ENCODE measurements at places on chromosomes 16 and 17.

DNA sequence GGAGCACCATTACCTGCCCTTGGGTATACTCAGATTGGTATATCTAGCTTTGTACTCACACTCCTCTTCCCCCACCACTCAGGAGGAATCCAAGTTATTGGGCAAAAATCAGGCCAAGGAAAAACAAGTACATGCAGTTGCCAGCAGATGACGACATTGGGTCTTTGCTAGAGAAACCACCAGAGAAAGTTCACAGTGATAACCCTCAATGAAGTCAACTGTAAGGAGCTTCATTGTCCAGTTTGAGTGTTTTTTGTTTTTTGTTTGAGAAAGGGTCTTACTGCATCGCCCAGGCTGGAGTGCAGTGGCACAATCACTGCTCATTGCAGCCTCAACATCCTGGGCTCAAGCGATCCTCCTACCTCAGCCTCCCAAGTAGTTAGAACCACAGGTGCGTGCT, 34.6 kb upstream of the TOX3 start:
- no peak for DNase-seq

DNA sequence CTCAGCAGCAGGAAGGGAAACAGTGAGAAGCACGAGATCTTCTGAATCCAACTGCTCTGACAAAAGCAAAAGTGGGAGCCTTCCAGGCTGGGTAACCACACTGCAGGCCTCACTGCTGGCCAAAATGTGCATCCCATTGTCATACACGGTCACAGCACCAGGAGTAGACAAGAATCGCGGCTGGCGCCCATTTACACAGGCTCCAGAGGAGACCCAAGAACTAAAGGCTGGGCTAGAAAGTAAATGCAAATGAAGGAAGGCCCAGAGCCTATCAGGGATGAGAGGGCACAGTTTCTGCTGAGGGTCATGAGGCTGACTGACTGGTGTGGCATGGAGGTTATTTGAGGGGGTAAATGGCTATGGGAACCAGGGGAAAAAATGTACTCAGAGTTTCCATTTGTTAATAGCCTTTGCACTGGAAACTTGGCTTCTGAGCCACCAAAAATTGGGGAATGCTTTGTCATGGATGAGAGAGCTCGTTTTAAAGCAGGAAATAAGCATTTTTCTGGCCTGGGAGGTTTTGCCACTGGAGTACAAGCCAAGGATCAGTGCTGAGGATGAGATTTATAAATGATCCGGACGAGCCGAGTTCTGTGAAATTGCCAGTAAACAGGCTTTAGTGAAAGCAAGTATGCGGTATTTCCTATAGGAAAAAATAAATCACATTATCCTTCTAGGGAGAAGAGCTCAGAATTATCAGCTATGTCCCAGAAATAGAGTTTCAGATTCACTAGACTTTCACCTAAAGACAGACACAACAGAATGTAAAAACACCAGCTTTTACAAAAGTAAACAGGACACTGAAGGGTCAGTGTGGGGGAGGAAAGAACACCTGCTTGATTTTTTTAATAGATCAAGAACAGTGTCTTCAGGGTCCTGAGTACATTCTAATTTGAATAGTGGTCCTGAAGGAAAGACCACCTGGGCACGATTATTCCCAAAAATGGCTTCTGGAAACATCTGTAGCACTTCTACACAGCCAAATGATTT, 66.9 kb upstream of the GSG1L start:
- peak; percentile 12 for DNase-seq

- no peak for DNase-seq
These were observed 121.8 kb upstream of the MED13 start for GRCh38 chr17:62186841-62187240.

DNA sequence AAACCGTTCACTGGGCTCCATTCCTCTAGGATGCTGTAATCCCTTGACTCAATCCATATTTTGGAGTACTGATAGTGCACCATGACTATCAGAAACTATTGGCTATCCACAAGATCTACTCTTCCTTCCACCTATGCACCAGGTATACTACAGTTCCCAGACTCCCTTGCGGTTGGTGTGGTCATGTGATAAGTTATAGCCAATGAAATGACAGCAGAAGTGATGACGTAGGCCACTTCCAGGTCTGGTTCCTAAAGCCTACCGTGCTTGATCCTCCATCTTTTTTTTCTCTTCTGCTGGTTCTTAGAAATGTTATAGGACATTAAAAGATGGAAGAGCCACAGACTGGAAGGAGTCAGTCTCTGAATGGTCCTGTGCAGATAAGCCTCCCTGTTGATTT, 278.8 kb upstream of the C16orf82 start:
- no peak for DNase-seq

GRCh38 chr17:7627250-7628121, at the start of gene SAT2:
Gene SAT2 (minus strand): TSS chr17:7627821. CDS start chr17:7627635, 186 bp downstream.
- DNase-seq: peak; percentile 93

DNA sequence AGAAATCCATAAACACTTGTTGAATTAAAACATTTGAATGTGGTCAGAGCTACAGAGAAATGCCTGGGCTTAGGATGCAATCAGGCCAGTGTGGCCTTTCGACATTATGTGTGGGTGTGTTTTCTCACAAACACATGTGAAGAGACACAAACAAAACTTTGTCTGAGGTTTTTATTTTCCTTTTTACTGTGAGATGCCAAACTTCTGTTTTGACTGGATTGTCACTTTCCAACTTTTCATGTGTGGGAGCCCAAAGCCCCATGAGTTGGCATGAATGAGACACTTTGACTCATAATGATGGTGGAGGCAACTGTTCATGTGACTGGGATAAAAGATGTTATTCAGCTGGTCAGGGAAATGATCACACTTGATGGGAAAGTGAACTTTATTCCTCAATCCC, 71.9 kb upstream of the GAS7 start:
- DNase-seq: no peak

GRCh38 chr17:36720131-36720530, 118.7 kb downstream of the MRM1 start:
- no peak for DNase-seq

GRCh38 chr17:13581925-13582324, 19.8 kb downstream of the HS3ST3A1 start:
- DNase-seq: no peak

DNA sequence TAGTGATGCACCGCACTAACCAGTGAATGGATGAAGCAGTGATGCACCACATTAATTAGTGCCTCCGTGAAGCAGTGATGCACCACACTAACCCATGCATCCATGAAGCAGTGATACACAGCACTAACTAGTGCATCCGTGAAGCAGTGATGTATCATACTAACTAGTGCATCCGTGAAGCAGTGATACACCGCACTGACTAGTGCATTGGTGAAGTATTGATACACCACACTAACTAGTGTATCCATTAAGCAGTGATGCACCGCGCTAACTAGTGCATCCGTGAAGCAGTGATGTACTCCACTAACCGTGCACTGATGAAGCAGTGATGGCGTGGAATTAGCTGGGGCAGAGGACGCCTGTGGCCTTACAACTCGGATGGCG, 80.6 kb upstream of the NKD1 start:
- DNase-seq: no peak

DNA sequence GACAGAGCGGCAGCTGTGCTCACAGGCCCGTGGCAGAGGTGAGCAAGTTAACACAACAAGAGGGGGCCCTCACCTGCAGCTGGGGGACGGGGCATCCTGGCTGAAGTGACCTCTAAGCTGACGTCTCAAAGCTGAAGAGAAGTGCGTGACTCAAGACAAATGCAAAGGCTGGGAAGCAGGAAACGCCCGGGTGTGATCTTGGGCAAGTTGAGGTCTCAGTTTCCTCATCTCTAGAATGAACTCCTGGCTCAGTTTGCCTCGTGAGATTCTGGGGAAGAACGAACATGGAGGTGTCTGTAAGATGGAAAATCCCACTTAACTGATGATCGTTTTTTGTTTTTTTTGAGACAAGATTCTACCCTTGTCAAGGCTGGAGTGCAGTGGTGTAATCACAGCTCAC, 40.1 kb upstream of the C1QL1 start:
- no peak for DNase-seq

GRCh38 chr17:68459037-68459639, 1.8 kb upstream of the WIPI1 start:
- no peak for DNase-seq

- no peak for DNase-seq
These were observed 43.9 kb downstream of the KLHDC4 start for GRCh38 chr16:87721622-87722585.

GRCh38 chr17:75153780-75154194, 525 bp downstream of the JPT1 start:
- DNase-seq: no peak

- no peak for DNase-seq
These were observed 7.5 kb upstream of the BCO1 start for GRCh38 chr16:81231014-81231413.

DNA sequence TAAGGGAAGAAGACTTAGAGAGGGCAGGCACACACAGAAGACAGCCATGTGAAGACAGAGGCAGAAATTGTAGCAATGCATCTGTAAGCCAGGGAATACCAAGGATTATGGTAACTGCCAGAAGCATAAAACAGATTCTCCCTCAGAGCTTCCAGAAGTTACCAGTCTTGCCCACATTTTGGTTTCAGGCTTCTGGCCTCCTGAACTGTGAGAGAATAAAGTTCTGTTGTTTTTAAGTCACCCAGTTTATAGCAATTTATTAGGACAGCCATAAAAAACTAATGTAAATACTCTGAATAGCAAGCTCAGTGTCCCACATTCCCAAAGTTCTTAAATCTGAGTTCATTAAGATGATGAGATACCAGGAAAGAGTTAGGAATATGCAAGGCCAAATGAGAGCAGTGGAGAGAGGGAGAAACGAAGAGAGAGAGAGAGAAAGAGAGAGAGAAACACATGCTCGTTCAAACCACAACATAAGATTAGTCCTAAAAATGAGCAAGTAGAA, 123.4 kb downstream of the HS3ST3A1 start:
- DNase-seq: no peak

All from astrocyte of the spinal cord (primary cell).